Right forelimb (tissue), 1 donor: ENCODE measurements at places on chromosomes 3 and 15.

GRCh38 chr15:47542312-47542989 is 174.9 kb upstream of the SEMA6D start:
- DNase-seq: no peak

- DNase-seq: peak; percentile 54
Measured at GRCh38 chr15:98954411-98954810, 53.2 kb downstream of the PGPEP1L start.

- no peak for DNase-seq
Measured at GRCh38 chr3:63970631-63971475, 52.4 kb downstream of the PSMD6 start.

- DNase-seq: no peak
Measured at GRCh38 chr3:132626955-132627354, 29.9 kb downstream of the ACKR4 start.

DNA sequence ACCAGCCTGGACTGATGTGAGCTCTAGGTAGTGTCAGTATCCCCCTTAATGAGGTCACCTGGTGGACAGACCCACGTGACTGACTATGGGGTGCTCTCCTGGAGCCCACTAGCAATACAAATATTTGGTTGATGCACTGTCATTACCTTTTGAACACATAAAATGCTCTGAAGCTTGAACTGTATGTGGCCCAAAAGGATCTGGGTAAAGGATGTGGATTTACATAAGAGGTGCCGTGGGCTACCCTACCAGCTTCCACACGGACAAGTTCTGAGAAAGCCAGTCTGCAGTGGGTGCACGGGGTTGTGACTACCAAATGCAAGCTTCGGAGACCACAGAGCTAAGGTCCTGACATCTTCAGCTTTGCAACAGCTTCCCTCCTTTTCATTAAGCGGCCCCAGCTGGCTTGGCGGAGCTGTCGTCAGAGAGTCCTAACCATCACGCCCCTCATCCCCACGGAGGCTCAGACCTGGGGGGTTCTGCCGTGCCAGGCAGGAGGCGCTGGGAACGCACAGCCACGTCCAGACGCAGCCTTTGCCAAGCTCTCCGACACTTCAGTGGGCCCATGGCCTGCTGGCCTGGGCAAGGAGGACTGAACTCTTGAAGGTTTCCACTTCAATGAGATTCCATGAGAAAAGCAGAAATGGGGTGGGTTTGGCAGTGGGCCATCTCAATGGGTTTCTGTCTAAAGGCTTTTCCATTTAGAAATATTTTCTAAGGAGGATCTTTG is 228.3 kb downstream of the ADAMTS17 start:
- DNase-seq: peak; percentile 76

DNA sequence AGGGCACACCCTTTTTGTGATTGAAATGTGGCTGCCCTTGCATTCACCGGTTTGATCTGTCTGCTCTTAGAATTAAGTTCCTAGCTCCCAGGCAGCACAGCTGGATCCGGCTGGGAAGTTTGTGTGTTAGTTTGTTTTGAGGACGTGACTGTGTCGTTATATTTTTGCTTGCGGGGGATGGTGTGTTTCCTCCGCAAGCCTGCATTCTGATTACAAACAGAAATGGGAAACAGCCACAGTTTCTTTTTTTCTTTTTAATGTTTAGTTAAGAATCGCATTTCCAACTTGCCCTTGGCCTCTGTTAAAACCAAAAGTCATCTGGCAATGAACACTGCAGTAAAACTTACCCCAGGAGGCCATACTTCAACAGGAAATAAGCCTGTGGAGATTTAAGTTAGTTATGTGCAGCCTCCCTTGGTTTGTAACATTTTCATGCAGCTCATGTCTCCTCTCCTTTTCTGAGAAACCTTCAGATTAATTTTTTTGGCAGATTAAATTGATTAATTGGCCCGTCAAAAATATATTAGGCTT is 888 bp downstream of the TMOD3 start:
- no peak for DNase-seq

DNA sequence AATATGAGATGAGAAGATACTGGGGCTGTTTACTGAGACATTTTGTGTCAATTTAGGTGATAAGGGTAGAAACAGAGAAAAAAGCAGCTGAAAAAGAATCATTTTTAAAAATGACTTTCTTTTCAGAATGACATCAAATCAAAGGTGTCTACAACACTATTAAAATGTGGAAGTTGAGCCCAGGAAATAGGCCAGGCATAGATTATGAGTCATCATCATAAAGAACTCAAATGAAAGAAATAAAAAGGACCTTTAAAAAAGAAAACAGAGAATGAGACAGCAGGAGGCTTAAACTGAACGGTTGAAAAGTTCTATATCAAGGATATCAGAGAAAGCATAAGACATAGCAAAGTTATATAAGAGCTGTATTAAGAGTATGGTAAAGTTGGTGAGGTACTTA is 442.5 kb downstream of the CNTN6 start:
- no peak for DNase-seq

DNA sequence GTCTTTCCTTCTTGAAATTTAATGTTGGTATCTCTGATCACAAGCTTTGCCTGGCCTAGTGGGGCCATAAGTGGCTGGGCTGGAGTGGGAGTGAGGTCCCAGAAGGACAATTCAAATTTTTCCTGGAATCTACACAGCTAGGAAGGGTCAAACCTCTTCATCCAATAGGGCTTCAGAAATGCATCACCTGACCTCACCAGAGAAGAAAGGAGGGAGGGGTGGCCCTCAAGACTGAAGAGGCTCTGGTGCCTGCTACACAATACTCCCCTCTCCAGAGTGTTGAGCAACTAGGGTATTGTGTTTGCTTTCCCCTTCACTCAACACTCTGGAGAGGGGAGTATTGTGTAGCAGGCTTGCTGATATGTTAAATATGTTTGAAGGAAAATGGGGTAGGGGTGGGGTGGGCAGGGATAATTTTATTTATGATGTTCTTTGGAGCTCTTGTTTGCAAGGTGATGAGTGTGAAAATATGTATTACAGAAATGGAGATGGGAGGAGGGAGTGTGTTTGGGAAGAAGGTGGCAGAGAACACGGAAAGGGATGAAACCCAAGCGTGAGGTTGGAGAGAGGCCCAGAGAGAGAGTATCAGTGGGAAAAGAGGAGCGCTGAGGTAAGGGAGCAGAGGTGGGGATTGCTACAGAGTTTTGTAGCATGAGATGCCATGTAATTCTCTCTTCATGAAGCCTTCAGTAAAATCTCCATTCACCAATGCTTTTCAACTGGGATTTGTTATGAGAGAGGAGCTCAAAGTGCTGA is 5.7 kb upstream of the KLHL24 start:
- DNase-seq: no peak

- no peak for DNase-seq
Measured at GRCh38 chr15:49044766-49045606, 1.3 kb downstream of the SECISBP2L start.

GRCh38 chr15:83062768-83063180 is 4.3 kb downstream of the BTBD1 start:
- no peak for DNase-seq

DNA sequence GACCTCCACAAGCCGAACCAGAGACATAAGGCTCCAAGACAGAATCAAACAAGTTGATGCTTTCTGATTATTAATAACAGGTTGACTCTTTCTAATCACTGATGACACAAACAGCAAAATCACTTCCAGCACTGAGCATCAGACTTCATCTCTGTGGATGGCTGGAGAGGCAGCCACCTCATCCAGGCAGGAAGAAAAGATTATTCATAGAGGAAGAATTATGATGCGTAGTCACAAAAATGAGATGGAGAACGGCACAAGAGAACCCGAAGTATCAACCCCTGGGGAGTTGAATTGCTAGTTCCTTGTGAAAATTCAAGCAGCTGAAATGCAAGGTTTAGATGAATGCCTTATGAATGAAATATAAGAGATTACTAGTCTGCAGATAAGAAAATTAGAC is 49.9 kb upstream of the LMCD1 start:
- DNase-seq: no peak

GRCh38 chr3:183114384-183115178 is 15.3 kb upstream of the MCCC1 start:
- DNase-seq: no peak

DNA sequence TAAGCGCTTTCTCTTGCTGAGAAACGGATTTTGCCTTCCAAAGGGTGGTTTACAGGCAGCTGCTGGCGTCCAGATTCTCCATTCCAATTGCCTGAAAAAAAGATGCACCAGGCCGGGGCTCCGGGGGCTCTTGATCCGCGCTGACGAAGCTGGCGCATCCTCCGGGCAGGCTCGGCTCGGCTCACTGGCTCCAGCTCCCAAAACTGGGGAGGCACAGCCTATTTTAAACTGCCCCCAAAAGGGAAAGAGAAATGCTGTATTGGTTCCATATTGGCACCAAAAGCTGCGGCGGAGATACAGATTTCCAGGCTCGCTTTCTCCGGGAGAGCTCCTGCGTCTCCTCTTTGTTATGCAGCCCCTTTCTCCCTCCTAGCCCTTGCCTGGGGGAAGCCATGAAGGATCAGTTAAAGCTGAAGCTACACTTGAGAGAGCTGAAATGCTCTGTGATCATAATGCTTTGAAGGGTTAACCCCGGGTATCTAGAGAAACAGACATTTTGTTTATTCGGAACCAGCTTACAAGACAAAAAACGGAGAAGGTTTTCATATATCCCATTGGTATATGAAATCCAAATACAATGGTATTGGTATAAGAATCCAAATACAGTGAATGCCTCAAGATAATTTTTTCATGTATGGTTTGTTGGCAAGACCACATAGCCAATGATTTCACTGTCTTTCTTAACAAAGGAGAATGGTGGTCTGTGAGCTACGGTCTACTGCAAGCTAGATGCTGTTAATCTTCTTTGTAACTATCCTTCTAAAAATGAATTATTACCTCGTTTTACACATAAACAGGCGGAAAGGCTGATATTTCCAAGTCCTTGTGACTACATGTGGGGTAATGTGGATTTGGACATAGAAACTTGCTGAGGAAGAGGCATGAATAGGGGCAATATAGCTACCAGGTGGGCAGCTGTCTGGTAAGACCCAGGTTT is 693 bp downstream of the CD200 start:
- peak; percentile 84 for DNase-seq

- DNase-seq: no peak
Measured at GRCh38 chr15:69067296-69067695, 52.8 kb downstream of the NOX5 start.

GRCh38 chr15:92891533-92892200 is 8.5 kb upstream of the CHD2 start:
- DNase-seq: no peak

- DNase-seq: no peak
Measured at GRCh38 chr3:145578471-145578870, 582.5 kb downstream of the PLOD2 start.

- DNase-seq: no peak
Measured at GRCh38 chr3:168080022-168080421, 15.7 kb downstream of the GOLIM4 start.

GRCh38 chr3:149812165-149812605 is 830 bp upstream of the RNF13 start:
- no peak for DNase-seq

DNA sequence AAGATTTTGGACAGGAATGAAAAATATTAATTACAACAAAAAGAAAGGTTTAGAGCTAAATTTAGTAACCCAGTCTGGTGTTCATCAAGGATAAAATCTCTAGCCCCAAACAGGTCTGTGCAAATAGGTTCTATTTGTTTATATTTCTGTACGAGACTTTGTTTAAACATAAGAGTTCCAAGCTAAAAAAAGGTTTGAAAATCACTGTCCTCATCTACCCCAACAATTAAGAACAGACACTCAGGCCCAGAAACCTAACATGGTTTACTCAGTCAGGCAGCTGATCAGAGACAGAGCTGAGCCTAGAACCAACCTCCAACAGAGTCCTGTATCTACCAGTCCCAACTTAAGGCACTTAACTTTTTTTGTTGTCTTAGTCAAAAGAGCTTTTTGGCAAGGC is 49.3 kb downstream of the SNX4 start:
- no peak for DNase-seq
